NCI-H187 (cell line): ENCODE measurements at places on chromosomes 16 and 17.

GRCh38 chr17:13030459-13031300 lies 12.9 kb upstream of the ELAC2 start:
- DNase-seq, result no peak

GRCh38 chr17:7355053-7355452 lies at the start of gene TMEM95:
Gene TMEM95 (plus strand): TSS chr17:7355156. CDS start chr17:7355205, 49 bp downstream.
- DNase-seq, result no peak

DNA sequence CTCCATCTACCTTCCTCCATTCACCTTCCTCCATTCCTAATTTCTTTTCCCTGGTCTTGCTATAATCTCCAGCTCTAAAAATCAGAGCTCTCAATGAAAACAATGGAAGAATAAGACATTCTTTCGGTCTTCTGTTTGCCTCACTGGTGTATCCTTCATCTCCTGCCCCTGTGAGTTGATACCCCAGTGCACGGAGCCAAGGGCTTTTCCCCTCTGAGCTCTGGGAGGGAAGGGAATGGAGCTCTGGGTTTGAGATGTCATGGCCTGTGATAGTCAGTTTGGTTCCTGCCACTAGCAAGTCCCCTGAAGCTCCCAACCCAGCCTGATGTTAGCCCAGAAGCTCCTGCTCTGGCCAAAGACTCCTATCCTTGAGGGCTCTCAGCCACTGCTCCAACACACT lies 36.6 kb upstream of the DNAH9 start:
- no peak for DNase-seq

DNA sequence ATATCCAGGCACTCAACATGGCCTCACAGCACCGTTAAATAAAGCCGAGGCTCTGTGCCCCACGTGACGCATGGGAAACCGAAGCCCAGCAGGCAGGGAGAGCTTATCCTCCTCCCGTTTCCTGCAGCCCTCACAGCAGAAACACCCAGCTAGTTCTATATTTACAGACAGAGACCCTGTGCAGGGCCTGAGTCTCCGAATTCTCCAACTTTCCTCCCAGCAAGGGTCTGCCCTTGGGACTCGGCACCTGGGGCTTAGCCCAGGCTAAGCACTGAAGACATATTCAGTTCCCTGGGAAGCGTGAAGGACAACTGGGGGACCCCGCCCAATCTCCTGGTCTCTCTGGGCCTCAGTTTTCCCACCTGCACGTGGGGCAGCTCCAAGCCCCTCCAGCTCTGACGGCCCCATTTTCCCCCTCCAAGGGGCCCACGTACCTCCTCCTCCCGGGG lies 29.2 kb downstream of the TRPV3 start:
- no peak for DNase-seq

GRCh38 chr16:49972961-49973360 lies 52.1 kb upstream of the CNEP1R1 start:
- no peak for DNase-seq

GRCh38 chr17:81292450-81292849 lies 2.7 kb downstream of the SLC38A10 start:
- no peak for DNase-seq

DNA sequence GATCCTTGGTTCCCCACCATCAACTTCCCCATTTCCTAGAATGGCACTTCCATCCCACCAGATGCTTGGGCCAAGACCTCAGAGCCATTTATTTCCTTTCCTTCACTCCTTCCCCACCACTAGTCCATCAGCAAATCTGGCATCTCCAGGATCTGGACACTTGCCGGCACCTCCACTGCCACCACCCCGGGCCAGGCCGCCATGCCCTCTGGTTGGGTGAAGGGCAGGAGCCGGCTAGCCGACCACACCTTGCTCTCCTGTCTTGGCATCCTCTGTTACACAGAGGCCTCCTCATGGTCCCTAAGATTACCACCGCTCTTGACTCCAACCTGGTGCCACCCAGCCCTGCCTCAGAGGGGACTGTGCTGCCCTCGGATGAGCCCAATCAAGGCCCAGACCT lies 104.5 kb downstream of the RMI2 start:
- DNase-seq, result no peak

DNA sequence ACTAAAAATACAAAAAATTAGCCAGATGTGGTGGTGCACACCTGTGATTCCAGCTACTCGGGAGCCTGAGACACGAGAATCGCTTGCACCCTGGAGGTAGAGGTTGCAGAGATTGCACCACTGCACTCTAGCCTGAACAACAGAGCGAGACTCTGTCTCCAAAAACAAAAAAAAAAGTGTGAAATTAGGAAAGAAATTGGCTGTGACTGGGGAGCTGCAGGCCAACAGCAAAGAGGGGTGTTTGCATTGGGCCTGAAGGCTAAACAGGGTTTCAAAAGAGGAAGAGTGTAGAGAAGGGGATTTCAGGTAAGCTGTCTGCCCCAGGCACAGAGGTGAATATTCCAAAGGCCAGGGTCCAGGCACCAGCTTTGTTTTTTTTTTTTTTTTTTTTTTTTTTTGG lies 9.4 kb downstream of the BMERB1 start:
- DNase-seq, result no peak

DNA sequence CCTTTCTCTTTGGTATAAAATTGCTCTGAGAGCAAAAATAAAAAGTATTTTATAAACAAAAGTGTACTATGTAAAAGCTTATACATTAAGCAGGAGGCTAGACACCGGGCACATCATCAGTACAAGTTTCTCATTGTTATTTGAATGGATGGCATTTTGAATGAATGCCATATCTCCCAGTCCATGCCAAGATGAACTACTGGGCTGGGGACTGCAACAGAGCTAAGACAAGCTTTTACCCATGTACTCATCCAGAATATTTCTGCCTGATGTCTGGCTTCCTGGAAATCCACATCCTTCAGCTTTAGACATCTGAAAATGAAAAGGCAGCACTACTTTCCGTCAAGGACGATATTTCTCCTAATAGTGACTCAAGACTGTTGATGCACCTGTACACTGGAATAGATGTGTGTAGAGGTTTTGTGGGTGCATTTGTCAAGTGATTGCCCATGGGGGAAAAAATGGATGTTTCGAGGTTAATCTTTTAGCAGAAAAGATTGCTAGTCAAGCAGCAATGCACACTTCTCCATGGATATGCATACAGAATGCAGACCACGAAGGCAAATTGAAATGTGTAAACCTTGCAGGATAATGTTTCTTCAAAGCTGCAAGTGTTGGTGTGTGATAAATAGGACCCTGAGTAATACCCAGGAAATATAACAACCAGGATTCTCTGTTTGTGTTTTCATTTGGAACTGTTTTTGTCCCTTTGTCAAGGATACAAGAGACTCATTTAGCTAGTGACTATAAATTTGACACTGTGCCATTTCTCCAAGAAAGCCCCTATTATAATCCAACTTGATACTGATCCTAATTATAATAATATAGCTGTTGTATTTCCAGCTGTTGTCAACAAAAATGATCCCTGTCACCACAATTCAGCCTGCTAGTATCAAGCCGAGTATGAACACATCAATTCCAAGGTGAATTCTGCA lies 173.8 kb downstream of the CDH8 start:
- DNase-seq, result no peak

- DNase-seq, result no peak
These were observed 67.0 kb downstream of the CLEC16A start for GRCh38 chr16:11011326-11011725.

DNA sequence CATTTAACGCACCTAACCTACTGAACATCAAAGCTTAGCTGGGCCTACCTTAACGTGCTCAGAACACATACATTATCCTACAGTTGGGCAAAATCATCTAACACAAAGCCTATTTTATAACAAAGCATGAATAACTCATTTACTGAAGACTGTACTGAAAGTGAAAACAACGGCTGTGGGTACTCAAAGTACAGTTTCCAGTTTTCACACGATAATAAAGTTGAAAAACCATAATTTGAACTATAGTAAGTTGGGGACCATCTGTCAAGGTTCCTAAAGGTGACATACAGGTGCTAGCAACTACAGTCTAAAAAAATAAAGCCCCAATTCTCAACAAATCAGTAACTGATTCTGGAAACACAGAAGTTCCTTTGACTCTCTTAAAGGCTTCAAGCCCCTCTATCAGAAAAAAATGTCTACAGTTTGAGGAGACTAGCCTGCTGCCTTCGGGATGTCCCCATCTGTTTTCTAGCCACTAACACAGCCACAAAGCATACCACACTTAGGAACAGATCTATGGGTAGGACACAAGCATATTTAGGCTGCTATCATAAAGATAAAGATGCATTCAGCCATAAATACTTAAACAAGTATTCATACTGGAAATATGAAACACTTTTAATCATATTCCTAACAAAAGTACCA lies 71.3 kb downstream of the KANSL1 start:
- DNase-seq, result no peak

DNA sequence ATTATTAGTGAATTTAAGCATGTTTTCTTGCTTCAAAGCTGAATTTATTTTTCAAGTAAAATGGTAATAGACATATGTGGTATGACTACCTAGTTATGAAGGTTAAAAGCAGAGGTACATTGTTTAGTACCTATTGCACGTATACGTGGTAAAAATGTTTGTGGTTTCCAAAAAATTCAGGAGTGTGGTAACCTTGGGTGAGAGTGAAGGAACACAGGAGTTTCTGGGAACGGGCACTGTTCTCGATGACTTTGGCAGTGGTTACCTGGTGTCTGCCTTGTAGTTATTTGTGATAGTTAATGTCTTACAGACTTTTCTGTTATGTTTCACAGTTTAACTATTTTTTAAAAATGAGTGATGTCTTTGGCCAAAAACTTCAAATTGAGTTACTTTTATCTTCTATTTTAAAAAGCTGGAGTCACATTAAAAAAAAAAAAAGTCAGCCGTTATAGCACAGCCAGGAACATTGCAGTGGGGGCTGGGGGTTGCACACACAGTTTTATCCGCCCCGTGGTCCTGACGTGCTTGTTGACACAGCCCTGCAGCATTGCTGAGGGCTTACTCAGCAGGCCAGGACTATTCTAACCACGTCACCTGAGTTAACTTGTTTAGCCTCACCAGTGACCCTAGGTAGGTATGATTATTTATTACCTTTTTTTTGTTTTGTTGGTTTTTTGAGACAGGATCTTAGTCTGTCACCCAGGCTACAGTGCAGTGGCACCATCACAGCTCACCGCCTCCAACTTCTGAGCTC lies 10.9 kb downstream of the JPT2 start:
- DNase-seq, result no peak

DNA sequence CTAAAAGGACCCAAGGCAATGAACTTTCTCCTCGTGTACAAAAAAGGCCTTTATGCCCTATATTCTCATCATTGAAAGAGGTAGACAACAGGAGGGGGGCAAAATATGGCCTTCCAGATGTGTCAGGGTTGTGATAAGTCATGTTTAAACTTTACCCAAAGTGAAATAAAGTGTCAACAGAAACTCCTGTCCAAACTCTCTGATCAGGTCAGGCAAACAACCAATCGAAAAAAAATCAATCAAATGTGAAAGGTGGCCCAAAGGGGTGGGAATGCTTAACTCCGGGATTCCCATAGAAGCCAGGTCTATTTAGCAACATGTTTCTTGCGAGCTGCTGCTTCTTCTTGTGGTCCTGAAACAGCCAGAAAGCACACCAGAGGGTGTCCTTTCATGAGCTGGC lies 49.5 kb upstream of the SOX9 start:
- DNase-seq, result no peak

GRCh38 chr17:72125742-72126141 lies 4.9 kb downstream of the SOX9 start:
- DNase-seq, result no peak

DNA sequence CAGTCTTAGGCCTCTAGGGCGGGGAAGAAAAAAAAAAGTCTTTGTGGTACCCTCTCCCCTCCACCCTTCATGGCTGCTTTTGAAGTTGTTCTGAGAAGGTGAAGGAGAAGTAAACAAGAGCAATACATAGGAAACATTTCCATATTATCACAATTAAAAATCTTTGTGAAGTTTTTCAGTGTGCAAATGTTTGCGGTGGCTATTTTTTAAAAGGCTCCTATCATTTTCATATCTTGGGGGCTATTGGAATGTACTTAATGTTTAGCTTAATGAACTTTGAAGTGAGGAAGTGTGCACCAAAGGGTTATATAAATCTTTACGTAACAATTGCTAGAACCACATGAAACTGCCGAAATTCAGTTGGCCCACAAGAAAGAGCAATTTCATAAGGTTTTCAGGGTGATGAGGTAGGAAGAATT lies 7.6 kb downstream of the NOL11 start:
- no peak for DNase-seq

- no peak for DNase-seq
These were observed 13.0 kb downstream of the PITPNC1 start for GRCh38 chr17:67390006-67390645.

GRCh38 chr17:65626451-65626850 lies 65.0 kb upstream of the AXIN2 start:
- no peak for DNase-seq
